ENCODE measurements at places on chromosomes 1 and 21.
A peak's percentile ranks its signal among the peaks of the same experiment; 100 is the strongest.

GRCh38 chr1:93681989-93682412 lies 364 bp upstream of the BCAR3 start:
- DNase-seq = no peak

DNA sequence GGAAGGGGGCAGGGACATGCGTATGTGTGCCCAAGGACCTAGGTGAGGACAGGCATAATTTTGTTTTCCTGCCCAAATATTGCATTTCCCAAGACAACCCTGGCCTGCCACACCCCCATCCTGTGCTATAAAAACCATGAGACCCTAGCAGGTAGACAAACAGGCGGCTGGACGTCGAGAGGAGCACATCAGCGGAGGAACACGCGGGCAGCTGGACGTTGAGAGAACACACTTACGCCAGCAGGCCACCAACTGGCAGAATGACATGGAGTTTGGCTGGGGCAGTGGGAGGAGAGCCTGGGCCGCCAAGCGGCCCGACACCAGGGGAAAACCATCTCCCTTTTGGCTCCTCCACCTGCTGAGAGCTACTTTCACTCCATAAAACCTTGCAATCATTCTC lies 3.0 kb upstream of the FGGY start:
- DNase-seq = no peak

- no peak for DNase-seq
Observed at GRCh38 chr1:3553166-3553939, 58.0 kb downstream of the MEGF6 start.

- DNase-seq = no peak
Observed at GRCh38 chr1:1306070-1306660, 1.6 kb downstream of the ACAP3 start.

- no peak for DNase-seq
Observed at GRCh38 chr1:167685844-167686243, 35.9 kb upstream of the MPZL1 start.

- no peak for DNase-seq
Observed at GRCh38 chr1:36284061-36284460, 22.1 kb upstream of the SH3D21 start.

GRCh38 chr1:43634721-43635120 lies 15.2 kb upstream of the KDM4A start:
- no peak for DNase-seq

DNA sequence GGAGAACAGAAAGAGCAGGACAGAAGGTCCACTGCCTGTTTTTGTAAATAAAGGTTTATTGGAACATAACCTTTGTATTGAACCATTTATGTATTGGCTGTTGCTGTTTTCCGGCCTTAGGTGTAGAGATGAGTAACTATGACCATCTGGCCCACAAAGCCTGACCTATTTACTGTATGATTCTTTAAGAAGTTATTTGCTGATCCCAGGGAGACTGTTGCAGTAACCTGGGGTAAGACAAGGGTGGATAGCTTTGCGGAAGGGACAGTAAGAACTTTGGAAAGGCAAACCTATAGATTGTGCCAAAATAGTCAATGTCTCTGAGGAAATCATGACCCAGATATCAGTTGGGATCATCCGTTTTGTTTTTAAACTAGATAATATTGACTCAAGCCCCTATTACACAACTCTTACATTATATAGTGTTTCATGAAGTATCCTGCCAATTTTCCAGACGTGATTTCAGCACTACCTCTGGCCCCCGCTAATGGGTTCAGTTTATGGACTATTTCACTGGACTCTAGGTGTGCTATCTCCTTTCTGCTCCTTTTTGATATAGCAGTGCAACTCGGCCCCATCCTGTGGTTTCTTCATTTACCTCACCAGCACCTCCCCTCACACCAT lies 20.8 kb upstream of the TLCD4 start:
- no peak for DNase-seq

GRCh38 chr1:8871539-8871935 lies 6.9 kb downstream of the ENO1 start:
- no peak for DNase-seq

- no peak for DNase-seq
Observed at GRCh38 chr1:65964123-65964522, 171.4 kb downstream of the PDE4B start.

DNA sequence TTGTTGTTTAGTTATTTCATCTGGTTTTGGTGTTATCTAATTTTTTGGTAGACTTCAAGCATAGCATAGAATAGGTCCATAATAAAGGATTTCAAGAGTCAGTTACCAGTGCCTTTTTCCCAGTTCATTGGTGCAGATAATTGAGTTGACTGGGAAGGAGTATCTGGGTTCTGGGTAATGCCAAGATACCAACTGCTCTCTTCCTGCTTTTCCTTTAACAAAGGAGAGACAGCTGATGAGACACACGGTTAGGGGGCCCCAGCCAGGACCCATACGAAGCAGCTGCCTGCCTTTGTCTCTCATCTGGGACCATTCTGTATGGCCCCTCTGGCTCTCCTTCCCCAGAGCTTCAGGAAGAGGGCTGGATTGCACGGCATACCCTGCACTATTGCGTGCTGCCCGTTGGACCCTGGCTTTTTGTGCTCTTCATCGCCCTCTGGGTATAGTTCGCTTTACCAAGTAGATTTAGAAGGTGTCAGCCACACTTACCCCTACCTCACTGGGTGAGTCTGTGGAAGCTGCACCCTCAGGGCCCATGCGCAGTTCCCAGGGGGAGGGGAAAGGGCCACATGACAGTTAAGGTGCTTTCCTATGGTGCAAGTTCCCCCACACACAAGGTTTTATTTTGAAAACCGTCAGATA lies 7.0 kb downstream of the NAV1 start:
- DNase-seq = no peak

DNA sequence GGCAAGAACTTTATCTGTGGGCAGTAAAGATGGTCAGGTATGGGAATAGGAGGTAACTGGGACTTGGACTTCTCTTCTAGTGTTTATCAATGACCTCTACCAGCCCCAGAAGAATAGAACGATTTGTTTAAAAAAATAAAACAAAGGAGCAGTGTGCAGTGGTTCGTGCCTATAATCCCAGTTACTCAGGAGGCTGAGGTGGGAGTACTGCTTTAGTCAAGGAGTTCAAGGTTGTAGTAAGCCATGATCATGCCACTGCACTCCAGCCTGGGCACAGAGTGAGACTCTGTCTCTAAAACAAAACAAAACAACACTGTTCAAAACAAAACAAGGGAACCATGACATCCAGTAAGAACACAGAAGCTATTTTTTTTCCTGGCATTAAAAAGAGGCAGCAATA lies 4.3 kb downstream of the RNF19B start:
- no peak for DNase-seq

DNA sequence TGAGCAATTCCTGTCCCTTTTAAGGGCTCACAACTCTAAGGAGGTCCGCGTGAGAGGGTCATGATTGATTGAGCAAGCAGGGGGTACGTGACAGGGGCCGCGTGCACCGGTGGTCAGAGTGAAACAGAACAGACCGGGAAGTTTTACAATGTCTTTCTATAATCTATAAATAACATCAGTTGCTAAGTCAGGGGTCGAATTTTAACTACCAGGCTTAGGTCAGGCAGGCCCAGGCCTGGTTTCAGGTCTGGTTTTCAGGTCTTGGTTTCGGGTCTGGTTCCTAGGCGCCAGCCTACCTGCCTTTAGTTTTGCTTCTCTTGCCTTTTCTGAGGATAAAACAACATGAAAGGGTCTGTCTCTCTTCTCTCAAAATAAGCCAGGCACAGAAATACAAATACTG lies 476.0 kb upstream of the CAMK1G start:
- DNase-seq = no peak

DNA sequence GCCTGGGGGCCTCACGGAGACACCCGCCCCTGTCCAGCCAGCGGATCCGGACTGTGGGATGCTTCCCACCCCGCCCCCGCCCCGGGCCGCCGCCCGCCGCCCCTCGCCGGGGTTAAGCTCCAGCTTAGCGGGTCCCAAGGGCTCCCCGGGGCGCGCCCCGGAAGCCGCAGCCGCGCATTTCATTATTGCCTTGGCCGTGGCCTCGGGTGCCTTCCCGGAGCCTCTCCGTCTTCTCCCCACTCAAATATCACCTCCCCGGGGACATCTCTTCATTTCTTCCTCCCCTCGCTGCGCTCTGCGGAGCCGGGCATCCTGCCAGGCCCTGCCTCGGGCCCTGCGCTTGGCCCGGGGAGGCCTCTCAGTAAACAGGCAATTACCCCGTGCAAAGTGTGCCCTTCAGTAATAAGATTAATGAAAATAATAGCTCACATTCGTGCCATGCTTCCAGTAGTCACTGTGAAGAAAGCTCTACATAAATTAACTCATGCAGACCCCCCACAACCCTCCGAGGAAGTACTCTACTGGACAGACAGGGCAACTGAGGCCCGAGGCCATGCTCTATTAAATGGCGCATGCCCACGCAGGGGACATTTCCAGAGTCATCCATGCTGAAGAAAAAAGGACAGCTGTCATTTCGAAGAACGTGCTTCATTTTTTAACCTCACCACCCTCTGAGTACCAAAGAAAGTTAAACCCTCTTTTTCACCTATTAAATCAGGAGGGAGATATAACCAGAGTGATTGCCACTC lies 49.9 kb upstream of the LAPTM5 start:
- DNase-seq = no peak

DNA sequence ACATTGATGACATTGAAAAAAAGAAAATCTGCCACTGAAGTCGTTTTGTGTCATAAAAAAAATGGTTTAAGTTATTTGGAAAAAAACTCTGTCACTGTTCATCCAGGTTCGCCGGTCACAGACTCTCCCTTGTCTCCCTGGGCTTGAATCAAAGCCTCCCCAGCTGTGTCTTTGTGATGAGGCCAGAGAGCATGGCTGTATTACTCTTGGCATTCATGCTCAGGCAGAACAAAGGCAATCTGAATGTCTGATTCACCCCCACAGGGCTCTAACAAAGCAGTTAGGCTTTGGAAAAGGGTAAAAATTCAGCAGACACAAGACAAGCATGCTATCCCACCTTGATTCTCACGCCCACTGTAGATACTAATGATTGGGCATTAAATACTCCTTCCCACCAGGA lies 304.3 kb upstream of the PLD5 start:
- no peak for DNase-seq

- DNase-seq = no peak
Observed at GRCh38 chr1:56019922-56020321, 559.4 kb downstream of the PLPP3 start.

GRCh38 chr1:24551960-24552571 lies 3.8 kb upstream of the NCMAP start:
- no peak for DNase-seq

GRCh38 chr1:191910245-191910644 lies 248.0 kb upstream of the RGS18 start:
- no peak for DNase-seq

GRCh38 chr1:45493116-45493697 lies 2.2 kb upstream of the TESK2 start:
- DNase-seq = peak; percentile 26

GRCh38 chr1:203992440-203992839 lies 80.5 kb upstream of the SOX13 start:
- DNase-seq = no peak

DNA sequence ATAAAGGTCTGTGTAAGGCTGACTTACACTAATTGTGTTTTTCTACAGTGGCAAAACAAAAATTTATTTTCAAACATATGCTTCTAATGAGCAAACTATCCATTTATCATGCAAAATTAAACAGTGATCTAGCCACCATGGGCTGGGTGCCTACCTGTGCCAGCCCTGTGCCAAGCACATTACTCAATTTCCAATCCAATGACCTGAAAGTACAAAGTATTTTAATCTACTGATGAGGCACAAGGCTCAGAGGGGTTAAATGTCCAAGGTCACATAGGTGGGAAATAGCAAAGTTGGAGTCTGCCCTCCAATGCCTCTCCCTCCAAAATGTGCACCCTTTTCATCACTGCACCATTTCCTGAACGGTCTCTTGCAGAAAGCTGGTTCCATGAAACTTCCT lies 279.1 kb upstream of the FMN2 start:
- no peak for DNase-seq

- DNase-seq = no peak
Observed at GRCh38 chr1:15469361-15469760, 6.5 kb upstream of the CELA2B start.

DNA sequence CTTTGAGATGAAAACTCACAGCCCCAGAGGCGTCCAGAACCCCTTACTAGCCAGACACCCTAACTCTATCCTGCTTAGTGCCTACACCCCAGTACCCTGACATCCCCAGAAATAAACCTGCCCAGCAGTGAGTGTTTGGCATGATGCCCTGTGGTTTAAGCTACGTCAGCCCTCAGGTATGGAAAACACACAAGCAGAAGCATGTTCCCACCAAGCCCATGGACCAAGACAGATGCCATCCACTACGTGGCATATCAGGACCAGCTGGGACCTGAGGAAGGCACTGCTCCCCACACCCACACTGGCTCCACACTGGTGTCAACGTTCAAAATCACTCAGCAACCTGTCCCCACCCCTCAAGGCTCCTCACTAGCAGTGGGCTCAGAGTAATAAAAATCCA lies 116.4 kb downstream of the SYT2 start:
- no peak for DNase-seq

DNA sequence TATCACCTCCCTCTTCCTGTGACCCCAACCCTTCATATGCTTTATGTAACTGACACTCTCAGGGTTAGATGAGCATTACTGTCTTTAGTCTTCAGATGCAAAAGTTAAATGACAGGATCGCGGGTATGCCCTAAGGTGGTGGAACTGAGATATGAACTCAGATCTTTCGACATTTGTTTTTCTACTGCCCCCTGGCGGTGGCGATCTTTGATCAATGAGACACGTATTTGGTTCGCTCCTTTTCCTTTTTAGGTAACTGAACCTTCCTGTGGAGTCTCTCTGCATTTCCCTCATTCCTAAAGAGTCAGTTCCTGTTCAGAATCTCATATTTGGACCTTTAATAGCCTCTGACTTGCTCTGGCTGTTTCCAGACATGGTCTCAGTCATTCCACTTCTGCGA lies 47.8 kb upstream of the ZP4 start:
- no peak for DNase-seq

DNA sequence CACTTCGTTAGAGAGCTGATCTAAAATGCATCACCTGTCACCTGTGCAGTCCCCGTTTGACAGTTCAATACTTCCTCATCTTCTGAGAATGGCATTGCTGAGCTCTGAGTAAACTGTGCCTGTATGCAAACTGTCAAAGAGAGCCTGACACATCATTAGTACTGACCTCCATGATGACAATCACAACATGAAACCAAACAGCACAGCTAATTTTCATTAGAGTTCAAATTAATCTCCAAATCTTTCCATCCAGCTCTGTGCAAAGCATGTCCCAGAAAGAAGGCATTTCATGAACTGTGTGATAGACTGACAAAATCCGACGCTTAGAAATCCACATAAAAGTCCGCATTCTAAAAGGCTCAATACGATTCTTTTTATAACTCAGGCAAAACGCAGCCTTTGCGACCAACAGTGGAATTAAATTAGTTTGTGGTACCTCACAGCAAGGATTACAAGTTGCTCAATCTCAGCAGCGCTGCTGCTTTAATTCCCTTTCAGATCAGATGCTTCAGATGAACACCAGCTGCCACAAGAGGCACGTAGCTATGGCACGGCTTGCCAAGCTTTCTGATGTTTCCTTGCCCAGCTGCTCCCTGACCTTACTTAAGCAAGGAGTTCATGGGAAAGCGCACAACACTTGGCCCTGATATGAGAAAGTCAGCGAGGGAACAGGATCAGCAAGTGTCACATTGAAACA lies 765.5 kb upstream of the PRMT6 start:
- no peak for DNase-seq

- DNase-seq = no peak
Observed at GRCh38 chr1:10541286-10541685, 66.5 kb downstream of the PEX14 start.

GRCh38 chr21:44983421-44984206 lies 43.8 kb downstream of the SLX9 start:
- DNase-seq = no peak

All from activated CD4-positive, CD25-positive, alpha-beta regulatory T cell treated with anti-CD3 and anti-CD28 coated beads, Interleukin-2, amount 50 U/mL, for 16 hours (primary cell).